ENCODE measurements at places on chromosomes 6 and 20.

GRCh38 chr20:14775778-14776177, 438.4 kb upstream of the FLRT3 start:
- peak; percentile 19 for DNase-seq

DNA sequence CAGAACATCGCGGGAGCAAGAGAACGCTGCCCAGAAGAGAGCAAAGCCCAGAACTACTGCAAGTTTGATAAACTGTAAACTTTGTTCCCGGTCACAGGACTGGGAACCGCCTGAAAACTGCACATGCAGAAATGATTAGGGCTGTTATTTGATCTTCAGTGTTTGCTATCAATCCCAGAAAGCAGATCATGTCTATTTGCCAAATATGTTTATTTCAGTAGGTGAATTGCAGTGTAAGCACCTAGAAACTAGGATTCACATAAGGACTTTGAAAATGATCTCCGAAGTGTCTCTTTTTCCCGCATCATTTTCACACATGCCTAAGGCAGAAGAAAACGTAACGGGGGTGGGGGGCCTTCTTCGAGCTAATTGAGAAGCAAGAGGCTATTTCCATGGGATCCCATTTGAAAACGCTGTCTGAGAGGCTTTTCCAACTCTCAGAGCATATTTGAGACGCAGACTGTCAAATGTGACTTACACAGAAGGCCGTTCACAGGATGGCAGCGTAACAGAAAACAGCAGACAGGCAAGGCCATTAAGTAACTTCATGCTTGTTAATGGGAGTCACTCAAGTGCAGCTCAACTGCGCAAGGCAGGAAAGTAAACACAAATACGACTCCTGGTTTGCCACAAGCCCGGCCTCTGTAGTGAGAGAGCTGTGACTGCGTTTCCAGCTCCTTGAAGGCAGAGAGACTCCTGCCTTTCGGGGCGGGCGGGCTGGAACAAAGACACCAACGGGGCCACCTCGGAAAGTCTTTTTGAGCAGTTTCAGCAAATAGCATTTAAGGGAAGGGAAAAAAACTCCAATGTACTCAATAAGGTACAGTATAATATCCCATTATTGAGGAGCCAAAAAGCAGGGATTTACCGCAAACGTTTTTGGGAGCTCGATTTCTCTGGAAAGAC, 144.7 kb upstream of the ZNF217 start:
- DNase-seq = peak; percentile 36

GRCh38 chr6:152531659-152532058, 105.5 kb downstream of the SYNE1 start:
- no peak for DNase-seq

GRCh38 chr6:36755435-36756348, 58.1 kb downstream of the RAB44 start:
- no peak for DNase-seq
